Posterior vena cava (tissue), 2 donors: ENCODE measurements at places on chromosomes 4 and X.

DNA sequence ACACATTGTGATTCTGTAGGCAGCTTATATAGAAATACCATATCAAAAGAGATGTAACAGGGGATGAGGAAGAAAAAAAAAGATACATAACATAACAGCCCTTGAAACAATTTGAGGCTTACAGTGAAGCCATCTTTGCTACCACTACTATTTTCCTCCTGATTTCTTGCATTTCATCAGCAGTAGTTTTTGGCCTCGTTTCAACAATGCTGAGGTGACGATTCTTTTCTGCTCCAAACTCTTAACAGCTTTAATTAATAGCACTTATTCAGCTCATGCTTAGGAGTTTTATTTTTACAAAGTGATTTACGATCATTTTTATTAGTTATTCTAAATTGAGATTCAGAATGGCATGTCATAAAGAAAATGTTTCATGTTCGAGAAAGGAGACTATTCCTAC lies 163.2 kb downstream of the DCK start:
- DNase-seq = no peak

GRCh38 chrX:115533485-115533884 lies 27.5 kb upstream of the PLS3 start:
- no peak for DNase-seq

DNA sequence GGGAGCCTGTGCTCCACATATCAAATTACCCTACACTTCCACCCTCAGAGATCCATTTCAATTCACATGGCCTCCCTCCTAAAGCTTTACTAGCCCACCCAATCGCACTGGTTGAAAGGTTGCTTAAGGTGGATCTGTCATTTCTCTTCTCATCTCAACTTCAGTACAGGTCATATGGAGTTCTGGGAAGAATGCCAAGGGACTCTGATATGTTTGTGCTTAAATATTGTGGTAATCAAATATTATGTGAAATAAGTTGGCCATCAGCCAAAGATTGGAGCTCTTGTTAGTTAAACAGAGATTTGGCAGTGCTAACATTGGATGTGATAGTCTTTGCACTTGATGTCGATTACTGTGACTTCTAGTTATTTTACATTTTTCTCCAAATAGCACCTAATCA lies 20.5 kb downstream of the SEPTIN6 start:
- DNase-seq = no peak

DNA sequence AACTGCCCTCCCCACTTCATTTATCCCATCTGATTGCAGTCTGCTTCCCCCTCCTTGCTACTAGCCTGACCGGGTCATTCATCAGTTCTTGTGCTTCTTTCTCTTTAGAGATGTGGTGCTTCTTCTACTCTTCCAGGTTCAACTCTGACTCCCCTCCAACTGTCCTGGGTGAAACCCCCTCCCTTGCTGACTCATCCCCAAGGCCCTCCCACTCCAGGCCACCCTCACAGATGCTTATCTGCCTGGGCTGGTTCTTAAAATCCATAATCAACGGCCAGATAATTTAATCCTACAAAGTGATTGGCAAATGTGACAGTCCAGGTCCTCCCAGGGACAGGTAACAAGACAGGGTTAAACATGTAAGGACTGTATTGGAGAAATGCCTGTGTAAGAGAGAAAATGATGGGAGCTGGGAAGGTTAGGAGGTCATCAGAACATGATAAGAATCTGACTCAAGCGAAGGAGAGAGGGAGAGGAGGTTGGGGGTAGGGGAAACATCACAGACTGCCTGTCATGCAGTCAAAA lies 182.8 kb upstream of the C1QTNF7 start:
- DNase-seq = no peak

GRCh38 chr4:86014599-86014998 lies 345.3 kb downstream of the MAPK10 start:
- no peak for DNase-seq

GRCh38 chr4:179595671-179596410 lies 2153.6 kb upstream of the AGA start:
- DNase-seq = no peak

- DNase-seq = no peak
Observed at GRCh38 chrX:101223226-101223625, 3.6 kb downstream of the DRP2 start.

DNA sequence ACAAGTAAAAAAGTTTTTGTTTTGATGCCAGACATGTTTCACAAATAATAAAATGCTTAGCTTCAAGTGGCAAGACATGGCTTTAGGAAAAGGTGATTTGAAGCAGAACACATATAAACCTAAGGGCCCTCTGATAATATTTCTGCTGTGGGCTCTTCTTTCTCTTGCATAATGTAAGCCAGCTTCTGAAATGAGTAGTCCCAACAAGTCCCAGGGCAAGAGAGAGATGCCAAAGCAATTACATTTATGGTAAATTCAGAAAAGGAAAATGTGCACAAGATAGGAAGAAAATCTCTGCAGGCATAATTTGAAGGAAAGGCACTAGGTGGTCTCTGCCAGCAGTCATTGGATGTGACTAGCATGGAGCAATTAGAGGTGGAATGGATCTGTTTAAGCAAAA lies 170.8 kb upstream of the GALNT7 start:
- no peak for DNase-seq

DNA sequence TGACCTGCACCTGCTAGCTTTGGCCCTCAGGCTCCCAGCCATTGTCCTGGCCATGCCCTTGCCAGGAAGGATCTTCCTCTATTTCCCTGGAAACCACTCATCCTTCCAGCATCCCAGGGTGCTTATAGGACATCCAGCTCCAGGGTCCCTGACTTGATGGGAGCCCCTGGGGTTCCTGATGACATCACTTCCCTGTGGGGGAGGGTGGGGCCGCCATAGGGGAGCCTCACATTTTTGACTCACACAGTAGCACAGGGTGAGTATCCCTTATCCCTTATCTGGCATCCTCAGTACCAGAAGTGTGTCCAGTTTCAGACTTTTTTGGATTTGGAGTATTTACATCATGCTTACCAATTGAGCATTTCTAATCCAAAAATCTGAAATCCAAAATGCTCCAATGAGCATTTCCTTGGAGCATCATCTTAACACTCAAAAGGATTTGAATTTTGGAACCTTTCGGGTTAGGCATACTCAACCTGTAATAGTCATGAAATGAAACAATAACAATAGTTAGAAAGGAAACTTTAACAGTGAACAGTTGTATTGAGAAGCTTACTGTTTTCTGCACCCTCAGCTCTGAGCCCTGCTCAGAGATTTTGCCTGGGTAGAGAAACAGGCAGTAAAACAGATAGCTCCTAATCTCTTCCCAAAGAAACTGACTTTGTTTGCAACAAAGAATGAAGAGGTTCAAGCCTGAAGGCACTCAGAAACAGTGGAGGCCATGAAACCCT lies 22.1 kb downstream of the TNIP2 start:
- DNase-seq = peak; percentile 43

- DNase-seq = no peak
Observed at GRCh38 chr4:76084542-76084941, 10.0 kb downstream of the ART3 start.

- DNase-seq = peak; percentile 76
Observed at GRCh38 chrX:126165721-126166461, at the start of gene DCAF12L2. Gene DCAF12L2 (minus strand): TSS chrX:126166289. CDS start chrX:126165924, 365 bp downstream.

- DNase-seq = no peak
Observed at GRCh38 chrX:19807414-19807813, 80.0 kb downstream of the SH3KBP1 start.

DNA sequence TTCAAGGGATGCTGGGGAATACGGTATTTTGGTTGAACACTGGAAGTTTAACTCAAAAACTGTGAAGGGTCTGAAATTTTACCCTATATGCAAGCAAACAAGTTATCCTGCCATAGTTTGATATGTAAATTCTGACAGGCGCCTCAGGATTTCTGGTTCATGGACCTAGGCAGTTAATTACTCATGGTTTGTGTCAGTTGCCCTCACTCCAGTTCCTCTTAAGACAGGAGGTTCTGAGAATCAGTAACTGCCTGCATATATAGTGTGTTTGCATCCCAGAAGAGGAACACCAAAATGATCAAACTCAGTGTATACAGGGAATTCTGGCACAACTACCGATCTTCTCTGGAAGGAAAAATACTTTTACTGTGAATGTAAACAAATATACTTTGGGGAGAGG lies 360.4 kb upstream of the NWD2 start:
- DNase-seq = no peak

- peak; percentile 82 for DNase-seq
Observed at GRCh38 chrX:427812-428725, 41.4 kb upstream of the PPP2R3B start.
